Amygdala (tissue), 56 donors: ENCODE measurements at places on chromosomes 13 and 19.

GRCh38 chr13:94813920-94814475 lies 101.7 kb upstream of the SOX21 start:
- no peak for DNase-seq

DNA sequence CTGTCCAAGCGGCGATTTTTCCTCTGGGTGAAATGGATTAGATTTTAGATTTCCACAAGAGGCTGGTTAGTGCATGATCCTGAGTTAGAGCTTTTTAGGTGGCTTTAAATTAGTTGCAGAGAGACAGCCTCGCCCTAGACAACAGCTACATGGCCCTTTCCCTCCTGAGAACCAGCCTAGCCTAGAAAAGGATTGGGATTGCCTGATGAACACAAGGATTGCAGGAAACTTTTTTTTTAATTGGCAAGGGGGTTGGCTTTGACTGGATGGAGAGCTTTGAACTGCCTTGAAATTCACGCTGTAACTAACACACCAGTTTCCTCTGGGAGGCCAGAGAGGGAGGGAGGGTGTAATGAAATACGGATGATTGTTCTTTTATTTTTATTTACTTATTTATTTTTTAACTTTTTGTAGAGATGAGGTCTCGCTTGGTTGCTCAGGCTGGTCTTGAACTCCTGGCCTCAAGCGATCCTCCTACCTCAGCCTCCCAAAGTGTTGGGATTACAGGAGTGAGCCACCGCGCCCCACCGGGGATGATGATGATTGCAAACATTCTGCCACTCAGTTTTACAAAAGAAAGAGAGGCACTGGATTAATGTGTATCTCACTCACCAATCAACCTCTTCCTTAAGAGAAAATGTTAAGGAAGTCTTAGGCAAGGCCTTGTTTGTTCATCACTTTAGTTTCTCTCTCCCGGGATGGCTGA lies 1.9 kb downstream of the LDLR start:
- DNase-seq = no peak

DNA sequence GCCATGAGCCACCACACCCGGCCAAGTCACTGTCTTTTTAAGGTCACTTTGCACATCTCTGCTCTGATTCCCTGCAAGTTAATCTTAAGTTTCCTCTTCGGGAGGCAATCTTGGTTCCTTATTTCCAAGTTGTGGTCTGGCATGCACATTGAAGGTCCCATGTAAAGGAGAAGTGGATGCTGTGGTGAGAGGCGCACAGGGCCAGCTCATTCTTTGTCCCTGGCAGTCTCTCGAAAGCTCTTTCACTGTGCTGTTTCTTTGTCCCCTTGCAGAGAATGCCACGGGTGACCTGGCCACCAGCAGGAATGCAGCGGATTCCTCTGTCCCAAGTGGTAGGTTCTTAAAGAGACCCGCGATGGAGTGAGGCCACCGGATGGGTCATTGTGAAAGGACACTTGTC lies 16.4 kb upstream of the C19orf33 start:
- peak; percentile 10 for DNase-seq

- no peak for DNase-seq
These were observed 4.4 kb upstream of the PROZ start for GRCh38 chr13:113153810-113154748.
